ENCODE measurements at places on chromosomes 2 and 18.

GRCh38 chr2:36568516-36569246, 29.3 kb downstream of the FEZ2 start:
- DNase-seq: no peak

GRCh38 chr2:189783451-189783926, 650 bp downstream of the ORMDL1 start:
- no peak for DNase-seq

DNA sequence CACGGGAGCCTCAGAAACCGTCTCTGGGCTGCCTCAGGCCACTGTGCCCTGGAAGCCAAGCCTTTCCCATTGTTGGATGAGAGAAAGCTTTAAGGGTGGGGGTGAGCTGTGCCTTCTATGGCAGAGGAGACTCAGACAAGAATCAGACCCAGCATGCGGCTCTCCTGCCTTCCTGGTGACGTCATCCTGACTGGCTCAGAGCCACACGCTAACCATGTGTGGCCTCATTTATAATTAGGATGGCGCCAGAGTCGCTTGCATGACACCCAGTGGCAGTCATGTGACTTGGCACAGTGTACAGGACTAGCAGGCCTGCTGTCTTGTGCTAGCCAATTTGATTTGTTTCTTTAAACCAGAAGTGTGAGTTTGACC, 99.1 kb downstream of the SH3BP4 start:
- DNase-seq: no peak

GRCh38 chr2:120919771-120920453, 184.2 kb downstream of the GLI2 start:
- no peak for DNase-seq

GRCh38 chr2:223585666-223586065, 16.5 kb downstream of the SCG2 start:
- no peak for DNase-seq

DNA sequence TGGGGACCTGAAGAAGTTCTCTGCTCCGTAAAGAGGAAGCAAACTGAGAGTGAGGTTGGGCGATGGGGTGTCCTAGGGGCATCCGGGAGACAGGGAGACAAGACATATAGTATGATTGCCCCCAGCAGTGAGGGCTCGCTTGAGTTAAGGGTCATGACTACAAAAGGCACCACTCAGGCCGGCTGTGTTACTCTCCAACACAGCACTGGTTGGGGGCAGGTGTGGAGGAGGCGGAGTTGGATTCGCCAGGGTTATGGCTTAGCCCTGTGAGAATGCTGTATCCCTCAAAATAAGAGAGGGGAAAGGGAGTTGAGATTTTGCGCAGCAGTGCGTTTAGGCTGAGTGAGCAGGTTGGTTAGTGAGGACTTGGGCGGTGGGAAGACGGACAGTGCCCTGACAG, 12.0 kb downstream of the DYSF start:
- DNase-seq: no peak

- DNase-seq: no peak
Observed at GRCh38 chr18:4455113-4455811, at the start of gene DLGAP1. Gene DLGAP1, minus strand, starts transcription at chr18:4455307.

DNA sequence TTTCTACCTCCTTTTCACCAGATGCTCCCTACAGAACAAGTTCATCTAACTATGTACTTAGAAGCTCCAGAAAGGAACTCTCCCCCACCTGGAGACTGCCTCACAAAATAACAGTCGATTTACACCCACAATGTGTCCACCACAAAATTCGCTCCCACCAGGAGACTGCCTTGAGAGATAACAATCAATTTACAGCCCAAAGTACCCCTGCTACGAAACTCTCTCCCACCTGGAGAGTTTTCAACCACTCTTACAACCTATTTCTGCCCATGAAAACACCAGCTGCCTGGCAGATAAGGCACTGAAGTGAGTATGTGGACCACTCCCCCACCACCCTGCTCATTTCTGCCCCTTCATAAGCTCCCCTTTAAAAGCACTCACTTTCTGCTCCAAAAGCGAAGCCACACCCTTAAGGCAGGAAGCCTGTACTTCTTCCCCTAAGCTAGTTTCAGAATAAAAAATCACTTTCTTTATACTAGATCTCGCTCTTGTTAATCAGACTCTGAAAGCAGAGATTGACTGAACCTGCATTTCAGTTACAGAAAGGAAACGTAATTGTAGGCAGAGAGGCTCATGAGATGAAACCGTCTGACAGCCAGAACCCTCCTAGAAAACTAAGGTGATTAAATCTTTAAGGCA, 94.4 kb upstream of the RBBP8 start:
- DNase-seq: no peak

- DNase-seq: no peak
Observed at GRCh38 chr2:84914334-84914733, 8.9 kb downstream of the TMSB10 start.

DNA sequence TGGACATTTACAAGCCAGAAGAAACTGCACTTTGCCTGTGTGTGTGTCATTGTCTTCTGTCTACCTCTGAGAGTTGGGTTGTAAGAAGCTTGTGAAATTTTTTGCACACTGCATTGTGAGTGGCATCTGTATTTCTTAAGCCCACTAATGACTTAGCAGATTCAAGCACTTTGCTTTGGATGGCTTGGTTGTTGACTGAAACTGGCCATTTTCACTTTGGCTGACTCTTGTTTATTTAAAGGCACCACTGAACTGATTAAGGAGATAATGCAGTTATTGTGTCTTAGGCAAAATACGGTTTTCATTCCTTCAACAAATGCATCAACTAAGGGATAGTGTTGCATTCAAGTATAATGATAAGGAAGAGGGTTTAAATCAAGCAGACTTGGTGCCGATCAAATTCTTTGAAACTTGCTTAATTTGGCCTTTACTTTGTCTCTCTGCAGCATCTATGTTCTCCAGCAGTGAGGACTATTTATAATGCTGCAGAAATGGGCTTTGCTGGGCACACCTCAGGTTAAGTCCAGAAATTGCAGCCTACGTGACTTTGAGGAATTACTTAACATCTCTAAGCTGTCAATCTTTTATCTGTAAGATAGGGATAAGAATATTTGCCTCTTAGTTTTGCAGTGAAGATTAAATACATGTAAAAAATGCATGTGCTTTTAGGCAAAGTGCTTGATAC, 142.0 kb downstream of the CCDC85A start:
- no peak for DNase-seq

DNA sequence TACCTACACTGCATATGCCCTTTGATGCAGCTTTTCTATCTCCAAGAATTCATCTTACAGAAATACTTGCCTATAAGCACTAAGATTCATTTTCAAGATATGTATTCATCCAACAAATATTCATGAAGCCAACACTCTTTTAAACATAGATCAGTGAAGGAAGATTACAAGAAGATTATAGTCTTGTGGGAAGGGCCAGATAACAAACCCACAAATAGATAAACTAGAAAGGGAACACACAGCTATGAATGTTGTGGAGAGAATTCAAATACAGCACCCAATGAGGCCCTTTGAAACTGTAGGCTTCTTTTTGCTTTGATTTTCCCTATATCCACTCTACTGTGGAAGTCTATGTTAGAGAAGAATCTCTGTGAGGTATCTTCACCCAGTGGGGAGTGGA, 186.7 kb upstream of the RBMS1 start:
- DNase-seq: no peak

GRCh38 chr2:191933307-191934105, 86.6 kb upstream of the CAVIN2 start:
- DNase-seq: no peak

GRCh38 chr2:70793450-70793849, 3.0 kb upstream of the FIGLA start:
- DNase-seq: no peak

DNA sequence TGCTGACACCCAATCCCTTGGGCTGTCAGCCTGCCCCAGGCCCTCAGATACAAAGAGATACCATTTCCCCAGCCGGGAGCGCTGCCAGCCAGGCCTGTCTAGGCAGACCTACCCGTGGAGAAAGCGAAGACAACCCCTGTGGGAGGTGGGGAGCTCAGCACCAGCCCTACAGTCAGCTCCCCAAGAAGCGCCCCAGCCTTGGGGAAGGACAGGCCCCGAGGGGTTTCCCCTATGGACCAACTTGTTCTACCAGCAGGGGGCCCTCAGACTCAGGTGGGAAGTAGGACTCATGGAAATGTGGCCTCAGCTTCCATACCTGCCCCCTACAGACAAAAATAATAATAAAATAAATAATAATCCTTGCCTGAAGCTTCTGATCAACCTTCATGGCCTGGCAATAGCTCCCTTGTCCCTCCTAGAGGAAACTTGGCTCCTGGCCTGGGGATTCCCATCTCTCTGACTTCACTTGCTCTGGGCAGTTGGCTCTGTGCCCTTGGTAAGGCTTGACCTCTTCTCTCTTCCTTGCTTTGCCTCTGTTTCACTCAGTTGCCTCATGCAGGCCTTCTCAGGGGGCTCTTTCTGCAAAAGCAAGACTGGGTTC, 7.0 kb downstream of the SLC35F6 start:
- no peak for DNase-seq

DNA sequence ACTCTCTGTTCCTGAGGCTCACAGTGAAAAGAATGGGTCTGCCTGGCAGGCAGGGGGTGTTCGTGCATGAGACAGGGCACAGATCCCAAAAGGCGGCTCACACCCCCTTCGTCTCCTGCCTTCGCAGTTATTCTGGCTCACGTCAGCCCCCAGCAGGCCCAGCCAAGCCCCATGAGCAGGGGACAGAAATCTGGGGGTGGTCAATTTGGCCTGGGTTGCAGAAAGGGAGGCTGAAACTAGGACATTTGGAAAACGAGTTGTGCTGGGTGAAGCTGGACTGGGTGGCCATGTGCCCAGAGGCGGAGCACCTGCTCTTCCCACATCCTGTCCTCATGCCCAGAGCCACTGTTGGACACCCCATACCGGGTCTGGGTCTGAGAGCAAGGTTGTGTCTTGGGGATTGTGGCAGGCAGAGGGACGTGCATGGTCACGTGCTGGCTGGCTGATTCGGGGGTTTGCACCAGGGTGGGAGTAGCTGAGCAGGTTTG, 99.0 kb upstream of the MCFD2 start:
- no peak for DNase-seq

GRCh38 chr18:23721696-23722480, 32.6 kb downstream of the LAMA3 start:
- no peak for DNase-seq

GRCh38 chr2:148615381-148615841, 29.1 kb upstream of the EPC2 start:
- DNase-seq: no peak

DNA sequence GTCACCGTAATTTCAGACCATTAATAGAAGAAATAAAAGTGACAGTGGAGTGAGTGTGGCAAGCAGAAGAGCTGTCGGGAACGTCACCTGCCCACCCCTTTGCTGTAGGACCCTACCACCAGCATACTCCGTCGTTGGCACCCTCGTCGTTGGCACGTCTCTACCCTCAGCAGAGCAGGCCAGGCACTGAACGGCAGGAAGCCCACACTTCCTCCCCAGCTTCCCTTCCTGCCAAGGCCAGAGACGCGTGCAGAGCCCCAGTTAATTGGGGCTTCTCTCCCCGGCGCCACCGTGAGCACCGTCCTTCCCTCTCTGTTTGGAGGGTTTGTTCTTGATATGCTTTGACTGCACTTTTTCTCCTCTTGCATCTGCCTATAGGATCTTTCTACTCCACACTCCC, 27.0 kb upstream of the NFATC1 start:
- DNase-seq: no peak

DNA sequence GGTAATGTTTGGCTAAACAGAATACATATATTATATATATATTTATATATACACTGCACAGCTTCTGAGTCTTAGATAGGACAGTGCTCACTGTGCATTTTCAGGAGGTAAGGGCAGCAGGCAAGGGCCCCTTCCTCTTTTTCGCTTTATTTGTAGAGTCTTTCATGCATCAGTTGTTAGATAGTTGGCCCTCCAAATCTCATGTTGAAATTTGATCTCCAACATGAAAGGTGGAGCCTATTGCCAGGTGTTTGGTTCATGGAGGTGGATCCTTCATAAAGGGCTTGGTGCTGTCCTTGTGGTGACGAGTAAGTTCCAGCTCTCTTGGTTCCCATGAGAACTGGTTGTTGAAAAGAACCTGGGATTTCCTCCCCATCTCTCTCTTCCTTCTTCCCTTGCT, 48.1 kb downstream of the TSN start:
- DNase-seq: no peak

- DNase-seq: no peak
Observed at GRCh38 chr18:47585136-47585535, 333.7 kb upstream of the SKOR2 start.

DNA sequence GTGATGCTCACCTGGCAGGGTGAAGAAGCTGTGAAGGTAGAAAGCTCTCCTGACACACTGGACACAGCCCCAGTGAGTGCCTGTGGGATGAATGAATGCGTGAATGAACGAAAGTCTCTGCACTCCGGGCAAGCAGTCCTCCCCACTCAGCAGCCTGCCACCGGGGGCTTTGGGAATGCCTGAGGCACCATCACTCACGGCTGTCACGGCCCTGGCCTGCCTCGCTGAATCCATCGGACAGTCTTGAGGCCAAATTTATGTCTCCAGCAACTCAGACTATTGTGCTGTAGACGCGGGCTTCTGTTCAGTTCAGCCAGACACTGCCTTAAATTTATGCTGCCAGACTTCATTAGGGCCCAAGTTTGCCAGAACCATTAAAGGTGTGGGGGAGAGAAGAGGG, 62.9 kb upstream of the TEX51 start:
- DNase-seq: no peak
